Activated T-cell treated with anti-CD3 and anti-CD28 coated beads for 48 hours (primary cell): ENCODE measurements at places on chromosomes 5 and 9.
A peak's percentile ranks its signal among the peaks of the same experiment; 100 is the strongest.

GRCh38 chr5:171427318-171428167 lies 8.1 kb downstream of the FGF18 start:
- DNase-seq = no peak

DNA sequence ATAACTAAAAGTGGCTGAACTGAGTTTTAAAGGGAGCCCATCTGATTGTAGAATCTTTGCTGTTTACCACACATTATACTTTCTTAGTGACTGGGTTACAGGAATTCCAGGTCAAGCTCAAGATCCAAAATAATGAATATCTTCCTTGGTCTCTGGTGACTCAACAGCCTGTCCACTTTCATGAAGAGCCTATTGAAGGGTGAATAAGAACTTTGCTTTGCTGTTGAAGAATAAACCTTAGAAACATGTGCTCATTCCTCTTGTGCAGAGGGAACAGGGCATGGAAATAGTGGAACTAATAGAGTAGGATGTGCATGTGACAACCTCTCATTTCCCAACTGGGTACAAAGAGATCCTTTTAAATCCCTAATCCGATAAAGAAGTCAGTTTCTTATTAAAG lies 21.4 kb downstream of the ALDH1A1 start:
- no peak for DNase-seq

DNA sequence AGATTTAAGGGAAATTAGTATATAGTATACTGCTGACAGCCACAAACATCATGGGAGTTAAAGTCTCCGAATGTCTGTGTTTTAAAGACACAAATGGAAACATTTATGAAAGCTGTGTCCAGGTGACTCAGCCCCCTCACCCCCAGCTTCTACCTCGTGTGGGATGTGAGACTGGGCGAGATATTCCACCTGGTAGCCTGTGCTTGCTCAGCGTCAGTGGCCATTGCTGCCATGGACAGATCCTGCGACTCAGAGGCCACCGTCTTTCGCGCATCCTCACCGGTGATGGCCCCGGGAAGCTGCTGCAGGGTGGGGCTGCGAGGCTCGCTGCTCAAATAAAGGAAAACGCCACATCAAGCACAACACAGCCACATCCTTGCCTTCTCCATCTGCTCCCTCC lies 31.2 kb upstream of the EXOC3 start:
- DNase-seq = peak; percentile 48

GRCh38 chr5:120767178-120767820 lies 303.2 kb downstream of the PRR16 start:
- no peak for DNase-seq

- no peak for DNase-seq
Measured at GRCh38 chr5:73539730-73540129, 25.7 kb downstream of the ANKRA2 start.
